ENCODE measurements at places on chromosomes 6 and 20.

DNA sequence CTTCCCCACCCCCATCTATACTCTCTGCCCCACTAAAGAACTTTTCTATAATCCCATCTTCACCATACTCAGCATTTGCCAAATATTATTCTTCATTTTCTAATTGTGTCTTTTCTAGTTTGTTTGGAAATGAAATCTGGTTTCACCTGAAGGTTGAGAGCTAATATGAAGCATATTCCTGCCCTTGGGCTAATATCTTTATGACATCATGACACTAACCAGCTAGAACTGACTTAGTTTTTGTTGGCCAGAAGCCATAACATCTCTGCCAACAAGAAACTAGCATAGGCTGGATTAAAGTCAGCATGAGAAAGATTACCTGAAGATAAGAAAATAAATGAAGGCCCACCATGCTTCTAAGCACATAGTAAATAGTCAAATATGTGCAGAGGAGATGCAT is 16.7 kb downstream of the UNC5CL start:
- no peak for DNase-seq

GRCh38 chr20:37542281-37542680 is 14.6 kb upstream of the BLCAP start:
- DNase-seq: no peak

GRCh38 chr6:19024737-19025136 is 637.6 kb downstream of the RNF144B start:
- no peak for DNase-seq

GRCh38 chr20:55097621-55098020 is 622.2 kb downstream of the DOK5 start:
- no peak for DNase-seq

DNA sequence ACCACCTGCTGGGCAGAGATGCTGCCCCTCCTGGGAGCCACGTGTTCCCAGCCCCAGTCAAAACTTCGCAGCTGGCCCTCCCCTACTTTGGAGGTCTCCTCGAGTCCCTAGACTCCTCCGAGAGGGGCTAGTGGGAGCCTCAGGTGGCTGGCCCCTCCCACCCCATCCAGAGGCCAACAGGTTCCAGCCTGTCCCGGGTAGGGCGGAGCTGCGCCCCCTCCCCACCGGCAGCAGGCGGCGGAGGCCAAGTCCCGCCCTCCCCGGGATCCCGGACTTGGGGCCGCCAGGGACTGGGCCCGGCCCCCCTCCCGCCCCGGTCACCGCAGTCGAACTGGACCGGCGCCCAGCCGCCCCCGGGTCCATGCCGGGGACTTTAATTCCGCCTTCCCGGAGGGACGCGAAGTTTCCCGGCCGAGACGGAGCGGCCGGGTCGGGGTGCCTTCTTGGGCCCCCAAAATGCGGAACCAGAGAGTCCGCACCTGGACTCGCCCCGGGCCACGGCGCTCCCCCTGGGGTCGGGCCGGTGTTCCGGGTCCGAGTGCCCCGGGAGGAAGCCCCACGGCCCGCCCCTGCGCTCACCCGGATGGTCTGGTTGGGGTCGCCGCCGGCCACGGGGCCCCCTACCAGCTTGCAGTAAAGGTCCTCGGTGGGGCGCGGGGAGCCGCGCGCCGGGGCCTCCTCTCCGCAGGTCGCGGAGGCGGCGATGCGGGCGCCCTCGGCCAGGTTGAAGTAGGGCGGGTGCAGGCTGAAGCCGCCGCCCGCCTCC is 559 bp downstream of the LAMA5 start:
- no peak for DNase-seq

DNA sequence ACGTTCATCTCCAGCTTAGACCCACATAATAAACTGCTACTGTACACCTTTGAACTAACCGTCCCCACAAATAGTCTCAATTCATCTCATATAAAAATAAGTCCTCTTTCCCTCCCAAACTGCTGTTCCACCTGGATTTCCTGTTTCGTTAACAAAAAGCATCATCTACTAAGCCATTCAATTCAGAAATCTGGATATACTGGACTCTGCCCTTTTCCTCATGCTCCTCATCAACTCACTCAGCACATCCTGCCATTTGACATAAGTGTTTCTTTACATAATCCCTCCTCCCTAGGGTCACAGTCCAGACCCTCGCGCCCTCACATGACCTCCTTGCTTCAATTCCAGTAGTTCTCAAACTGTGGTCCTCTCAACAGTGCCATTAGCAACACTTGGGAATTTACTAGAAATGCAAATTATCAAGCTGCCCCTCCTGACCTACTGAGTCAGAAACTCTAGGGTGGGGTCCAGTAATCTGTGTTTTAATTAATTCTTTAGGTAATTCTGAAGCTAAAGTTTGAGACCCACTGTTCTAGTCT is 4.5 kb downstream of the MKKS start:
- DNase-seq: no peak

GRCh38 chr20:8932192-8933165 is 136.4 kb upstream of the PLCB4 start:
- no peak for DNase-seq

DNA sequence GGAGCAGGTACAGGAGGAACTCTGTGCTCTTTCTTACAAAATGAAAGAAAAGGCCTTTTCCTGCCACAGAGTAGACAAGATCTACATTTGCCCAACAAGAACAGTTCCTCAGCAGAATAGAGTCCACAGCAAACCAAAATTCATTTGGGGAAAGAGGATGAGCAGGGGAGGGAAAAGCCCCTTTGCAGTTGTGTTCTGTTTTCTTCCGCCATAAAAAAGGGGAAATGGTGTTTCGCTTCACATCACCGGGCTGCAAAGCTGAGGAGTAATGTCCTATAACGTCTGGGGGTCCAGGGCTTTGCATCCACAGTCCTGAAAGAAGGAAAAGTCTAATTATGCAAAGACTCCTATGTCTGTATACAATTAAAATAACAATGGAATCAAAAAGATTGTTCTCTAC is at the start of gene GPR31:
TSS of gene GPR31 (minus strand) at position 118 of the 400 bp plus-strand sequence. CDS start 149 bp downstream, outside the sequence.
- DNase-seq: no peak

GRCh38 chr6:158255989-158256601 is 56.2 kb upstream of the TULP4 start:
- no peak for DNase-seq

GRCh38 chr6:20732896-20733295 is 198.6 kb downstream of the CDKAL1 start:
- DNase-seq: no peak

Measured in stimulated activated CD8-positive, alpha-beta memory T cell treated with anti-CD3 and anti-CD28 coated beads, Interleukin-15, amount 100 ng/mL, for 24 hours (primary cell).